NCI-H1105 (cell line): ENCODE measurements at places on chromosomes 3 and 15.

GRCh38 chr3:193859195-193859594 lies 266.2 kb downstream of the OPA1 start:
- no peak for DNase-seq

GRCh38 chr3:59135096-59135495 lies 85.3 kb upstream of the CFAP20DC start:
- DNase-seq: no peak

DNA sequence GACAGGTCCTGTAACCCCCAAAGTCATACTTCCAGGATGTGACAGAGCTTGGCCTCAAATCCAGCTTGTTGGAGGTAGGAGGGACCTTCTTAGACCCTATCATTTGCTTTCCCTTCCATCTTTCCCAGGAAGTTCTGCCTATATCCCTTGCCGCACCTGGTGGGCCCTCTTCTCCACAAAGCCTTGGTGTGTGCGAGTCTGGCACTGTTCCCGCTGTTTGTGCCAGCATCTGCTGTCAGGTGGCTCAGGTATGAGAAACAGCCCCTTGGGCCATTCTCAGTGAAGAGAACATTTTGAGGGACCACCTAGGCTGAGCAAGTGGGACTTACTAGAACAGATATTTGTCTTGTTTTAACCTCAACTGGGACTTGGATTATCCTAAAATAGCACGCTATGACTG lies 1.3 kb downstream of the IL17RE start:
- no peak for DNase-seq

DNA sequence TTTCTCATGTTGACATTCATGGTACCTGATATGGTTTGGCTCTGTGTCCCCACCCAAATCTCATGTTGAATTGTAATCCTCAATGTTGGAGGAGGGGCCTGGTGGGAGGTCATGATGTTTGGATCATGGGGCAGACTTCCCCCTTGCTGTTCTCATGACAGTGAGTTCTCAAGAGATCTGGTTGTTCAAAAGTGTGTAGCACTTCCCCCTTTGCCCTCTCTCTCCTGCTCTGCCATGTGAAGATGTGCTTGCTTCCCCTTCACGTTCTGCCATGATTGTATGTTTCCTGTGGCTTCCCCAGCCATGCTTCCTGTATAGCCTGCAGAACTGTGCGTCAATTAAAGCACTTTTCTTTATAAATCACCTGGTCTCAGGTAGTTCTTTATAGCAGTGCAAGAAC lies 3.3 kb upstream of the UBL7 start:
- DNase-seq: no peak

DNA sequence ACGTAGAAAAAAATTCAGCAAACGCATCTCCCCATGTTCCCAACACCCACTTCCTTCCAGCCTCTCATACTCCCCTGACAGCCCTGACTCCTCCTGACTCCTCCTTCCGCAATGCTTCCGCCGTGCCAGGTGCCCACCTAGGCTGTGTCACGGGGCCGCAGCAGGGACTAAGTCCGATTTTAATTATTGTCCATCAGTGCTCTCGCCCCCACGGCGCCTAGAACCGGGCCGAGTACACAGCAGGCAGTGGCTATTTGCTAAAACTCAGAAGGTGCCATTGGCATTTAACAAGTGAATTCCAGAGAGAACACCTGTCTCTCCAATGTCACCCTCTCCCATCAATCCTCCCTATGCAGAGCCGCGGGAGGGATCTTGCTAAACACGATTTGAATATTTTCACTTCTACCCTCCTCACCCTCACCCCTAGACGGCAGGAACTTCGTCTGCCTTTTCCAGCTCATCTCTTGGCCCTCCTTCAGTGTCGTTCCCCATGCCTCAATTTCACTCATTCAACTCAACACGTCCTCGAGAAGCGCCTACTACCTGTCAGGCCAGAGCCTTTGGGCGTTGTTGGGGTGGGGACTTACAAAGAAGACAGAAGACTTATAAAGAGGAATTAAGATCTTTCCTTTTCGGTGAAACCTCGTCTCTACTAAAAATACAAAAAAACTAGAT lies 11.5 kb upstream of the SHF start:
- no peak for DNase-seq

DNA sequence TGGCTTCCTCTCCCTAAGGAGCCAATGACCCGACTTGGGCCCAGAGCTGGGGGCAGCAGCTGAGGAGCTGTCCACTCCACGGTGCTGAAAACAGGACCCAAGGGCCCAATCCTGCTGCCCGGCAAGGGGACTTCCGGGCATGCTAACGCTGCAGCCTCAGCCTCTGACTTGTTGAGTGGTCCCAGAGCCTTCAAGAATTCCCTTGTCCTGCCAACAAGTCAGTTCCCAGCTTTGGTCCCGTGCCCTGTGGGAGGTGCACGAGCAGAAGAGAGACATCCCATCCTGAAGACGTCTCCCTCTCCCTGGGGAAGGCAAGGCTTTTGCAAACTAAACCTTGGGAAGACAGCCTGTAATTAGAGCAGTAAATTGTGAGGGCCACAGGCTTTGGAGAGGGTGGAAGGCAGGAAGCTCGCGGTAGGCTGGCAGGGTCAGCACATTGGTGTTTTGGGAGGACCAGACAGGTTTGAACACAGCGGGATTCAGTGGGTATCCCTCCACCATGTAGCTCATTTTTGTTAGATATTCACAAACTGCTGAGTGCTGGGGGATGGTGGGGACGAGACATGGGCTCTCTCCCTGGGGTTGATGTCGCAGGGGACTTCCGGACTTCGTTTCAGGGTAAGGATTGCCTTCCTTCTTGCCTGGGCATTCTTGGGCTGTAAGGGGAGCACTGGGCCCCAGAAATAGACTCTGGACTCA lies 29.8 kb upstream of the PRR23E start:
- DNase-seq: no peak

- DNase-seq: no peak
These were observed 16.2 kb downstream of the ATP11B start for GRCh38 chr3:182809531-182809930.

DNA sequence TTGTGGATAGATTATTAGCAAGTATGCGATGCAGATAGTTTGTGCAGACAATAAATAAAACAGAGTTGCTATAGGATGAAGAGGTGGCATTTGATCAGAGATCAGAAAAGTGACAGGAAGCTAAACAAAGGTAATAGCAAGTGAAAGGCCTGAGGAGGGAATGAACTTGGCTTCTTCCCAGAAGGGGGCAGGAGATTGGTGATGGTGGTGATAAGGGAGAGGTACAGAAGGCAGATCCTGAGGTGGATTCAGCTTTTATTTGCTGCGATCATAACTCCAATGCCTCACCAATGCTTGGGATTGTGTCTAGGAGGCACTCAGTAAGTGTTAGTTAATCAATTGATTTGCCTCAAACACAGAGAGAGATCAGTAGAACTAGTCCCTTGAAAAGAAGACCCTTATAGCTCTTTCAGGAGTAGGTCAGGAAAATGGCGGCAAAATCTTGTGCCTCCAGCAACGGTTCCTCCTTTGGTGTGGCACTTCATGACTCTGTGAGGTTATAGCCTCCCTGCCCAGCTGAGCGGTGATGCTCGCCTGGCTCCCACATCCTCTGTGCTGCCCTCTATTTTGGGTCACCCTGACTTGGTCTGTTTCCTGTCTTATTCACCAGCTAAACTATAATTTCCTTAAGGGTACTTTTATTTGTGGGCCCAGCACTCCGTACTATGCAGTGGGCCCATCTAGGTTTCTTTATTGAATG lies 37.5 kb downstream of the TGFBR2 start:
- DNase-seq: no peak

GRCh38 chr3:57031631-57032541 lies 28.6 kb upstream of the SPATA12 start:
- DNase-seq: no peak

DNA sequence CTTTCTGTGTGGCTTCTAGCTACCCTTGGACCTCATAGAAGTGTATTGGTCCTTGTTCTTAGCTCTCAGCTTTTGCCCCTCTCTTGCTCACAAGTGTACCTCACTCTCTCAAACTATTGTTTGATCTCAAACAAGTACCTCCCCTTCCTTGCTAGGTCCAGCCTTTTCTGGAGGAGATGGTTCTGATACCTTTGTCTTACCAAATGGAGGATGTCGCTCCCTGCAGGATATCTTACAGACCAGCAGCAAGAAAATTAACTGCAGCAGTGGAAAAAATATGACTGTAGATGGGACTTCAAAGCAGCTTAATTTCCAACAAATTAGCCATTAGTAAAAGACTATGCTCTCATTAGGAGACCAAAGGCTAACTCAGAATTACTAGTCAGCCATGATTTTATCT lies 388.1 kb upstream of the ROBO2 start:
- DNase-seq: no peak

GRCh38 chr3:125120379-125121122 lies 64.8 kb upstream of the HEG1 start:
- no peak for DNase-seq

DNA sequence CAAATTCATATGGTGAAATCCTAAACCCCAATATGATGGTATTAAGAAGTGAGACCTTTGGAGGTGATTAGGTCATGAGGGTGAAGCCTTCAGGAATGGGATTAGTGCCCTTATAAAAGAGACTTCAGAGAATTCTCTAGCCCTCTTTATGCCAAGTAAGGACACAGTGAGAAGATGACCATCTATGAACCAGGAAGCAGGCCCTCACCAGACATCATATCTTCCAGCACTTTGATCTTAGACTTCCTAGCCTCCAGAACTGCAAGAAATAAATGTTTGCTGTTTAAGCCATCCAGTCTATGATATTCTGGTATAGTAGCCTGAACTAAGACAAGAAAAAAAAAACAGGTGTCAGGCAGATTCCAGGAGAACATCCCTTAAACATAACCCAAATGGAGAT lies 45.9 kb upstream of the AP4E1 start:
- DNase-seq: no peak

- DNase-seq: no peak
These were observed 169.1 kb downstream of the GAP43 start for GRCh38 chr3:115792206-115792955.

DNA sequence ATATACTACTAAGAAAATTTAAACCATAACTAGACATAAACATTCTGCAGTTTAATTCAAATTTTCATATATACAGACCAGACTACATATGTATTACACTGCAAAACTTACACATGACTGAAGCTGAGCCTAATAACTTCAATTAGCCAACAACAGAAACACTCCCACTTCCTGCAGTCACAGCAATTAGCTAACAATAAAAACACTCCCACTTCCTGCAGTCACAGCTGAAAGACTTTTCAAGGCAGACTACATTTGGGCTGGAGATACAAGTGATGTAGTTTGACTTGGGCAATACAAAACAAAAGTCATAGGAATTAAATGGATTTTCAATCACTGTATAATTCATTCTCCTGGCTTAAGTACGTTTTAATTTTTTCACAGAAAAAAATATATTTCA lies 10.3 kb downstream of the TM2D3 start:
- no peak for DNase-seq

DNA sequence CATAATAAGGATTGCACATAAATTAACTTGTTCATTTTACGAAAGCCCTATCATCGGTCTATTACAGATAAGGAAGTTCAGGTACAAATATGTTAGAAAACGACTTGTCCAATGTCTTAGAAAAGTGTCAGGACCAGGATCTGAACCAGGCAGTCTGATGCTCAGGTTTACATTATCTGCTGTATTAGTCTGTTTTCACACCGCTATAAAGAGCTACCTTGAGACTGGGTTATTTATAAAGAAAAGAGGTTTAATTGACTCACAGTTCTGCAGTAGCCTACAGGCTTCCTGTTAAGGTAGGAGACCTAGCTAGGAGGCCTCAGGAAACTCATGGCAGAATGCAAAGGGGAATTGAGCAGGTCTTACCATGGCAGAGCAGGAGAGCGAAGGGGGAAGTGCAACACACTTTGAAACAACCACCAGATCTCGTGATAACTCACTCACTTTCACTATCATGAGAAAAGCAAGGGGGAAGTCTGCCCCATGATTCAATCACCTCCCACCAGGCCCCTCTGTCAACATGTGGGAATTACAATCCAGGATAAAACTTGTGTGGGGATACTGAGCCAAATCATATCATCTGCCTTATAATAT lies 45.8 kb upstream of the GOLIM4 start:
- no peak for DNase-seq

DNA sequence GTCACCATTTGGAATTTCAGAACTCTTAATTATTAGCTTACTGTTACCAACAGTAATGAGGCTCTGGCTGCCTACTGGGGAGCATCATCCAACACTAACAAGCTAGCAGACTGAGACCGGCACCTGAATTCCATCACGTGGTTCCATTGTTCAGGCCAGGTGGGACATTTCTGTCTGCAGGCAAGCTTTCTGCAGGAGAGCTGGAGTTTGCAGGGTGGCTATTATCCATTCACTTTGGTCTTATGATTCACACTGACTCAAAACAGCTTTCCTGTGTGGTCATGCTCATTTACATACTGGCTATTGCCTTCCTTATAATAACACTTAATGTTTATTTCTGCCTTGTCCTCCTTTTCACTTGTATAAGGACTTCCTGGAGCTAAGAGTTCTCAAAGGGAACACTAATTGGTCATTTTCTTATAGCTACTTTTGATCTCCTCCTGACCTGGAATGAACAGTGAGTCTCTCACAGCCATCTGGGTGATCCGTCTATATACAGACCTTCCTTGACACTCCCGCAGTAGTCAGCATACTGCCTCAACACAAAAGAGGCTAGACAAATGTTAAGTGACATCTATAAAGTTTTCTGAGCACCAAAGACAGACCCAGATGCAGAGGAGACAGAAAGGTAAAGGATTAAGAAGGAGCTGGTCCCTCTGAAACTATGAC lies 695.4 kb downstream of the FHIT start:
- DNase-seq: no peak

DNA sequence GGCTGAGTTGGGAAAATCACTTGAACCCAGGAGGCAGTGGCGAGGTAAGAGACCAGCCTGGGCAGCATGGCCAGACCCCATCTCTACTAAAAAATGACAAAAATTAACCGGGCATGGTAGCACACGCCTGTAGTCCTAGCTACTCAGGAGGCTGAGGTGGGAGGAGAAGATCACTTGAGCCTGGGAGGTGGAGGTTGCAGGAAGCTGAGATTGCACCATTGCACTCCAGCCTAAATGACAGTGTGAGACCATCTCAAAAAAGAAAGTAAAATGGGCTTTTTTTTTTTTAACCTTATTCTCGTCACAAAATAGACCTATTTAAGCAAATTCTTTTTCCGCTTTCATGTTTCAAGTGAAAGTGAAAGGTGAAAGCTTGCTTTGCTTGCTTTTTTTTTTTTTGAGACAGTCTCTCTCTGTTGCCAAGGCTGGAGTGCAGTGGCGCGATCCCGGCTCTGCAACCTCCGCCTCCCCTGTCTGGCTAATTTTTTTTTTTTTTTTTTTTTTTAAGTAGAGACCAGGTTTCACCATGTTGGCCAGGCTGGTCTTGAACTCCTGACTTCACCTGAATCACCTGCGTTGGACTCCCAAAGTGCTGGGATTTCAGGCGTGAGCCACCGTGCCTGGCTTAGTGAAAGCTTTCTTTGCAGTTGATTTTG lies 3.6 kb downstream of the PDIA3 start:
- no peak for DNase-seq

- peak; percentile 75 for DNase-seq
These were observed 115.0 kb upstream of the VEPH1 start for GRCh38 chr3:157618075-157618760.
